Stimulated activated CD8-positive, alpha-beta memory T cell treated with anti-CD3 and anti-CD28 coated beads, Interleukin-2, amount 100 ng/mL, for 1 hour (primary cell): ENCODE measurements at places on chromosomes 11 and 22.
A peak's percentile ranks its signal among the peaks of the same experiment; 100 is the strongest.

GRCh38 chr22:26606611-26607010, 11.2 kb downstream of the CRYBB1 start:
- DNase-seq: no peak

DNA sequence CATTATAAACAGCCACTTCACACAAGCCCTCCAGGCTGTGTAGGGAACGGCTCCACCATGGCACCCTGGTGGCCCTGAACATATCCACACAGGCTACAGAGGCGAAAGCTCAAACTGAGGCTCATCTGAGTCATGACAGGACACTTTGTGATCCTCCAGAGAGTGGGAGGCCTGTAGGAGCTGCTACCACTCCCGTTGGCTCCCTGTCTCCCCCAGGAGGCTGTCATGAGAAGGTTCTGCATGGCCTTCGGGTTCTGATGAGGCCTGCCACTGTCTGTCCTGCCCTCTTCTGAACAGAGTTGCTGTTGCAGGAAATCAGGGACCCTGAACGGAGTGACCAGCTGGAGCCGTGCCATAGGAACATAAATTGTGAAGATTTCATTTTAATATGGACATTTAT, 23.8 kb upstream of the ALDH3B2 start:
- DNase-seq: no peak

DNA sequence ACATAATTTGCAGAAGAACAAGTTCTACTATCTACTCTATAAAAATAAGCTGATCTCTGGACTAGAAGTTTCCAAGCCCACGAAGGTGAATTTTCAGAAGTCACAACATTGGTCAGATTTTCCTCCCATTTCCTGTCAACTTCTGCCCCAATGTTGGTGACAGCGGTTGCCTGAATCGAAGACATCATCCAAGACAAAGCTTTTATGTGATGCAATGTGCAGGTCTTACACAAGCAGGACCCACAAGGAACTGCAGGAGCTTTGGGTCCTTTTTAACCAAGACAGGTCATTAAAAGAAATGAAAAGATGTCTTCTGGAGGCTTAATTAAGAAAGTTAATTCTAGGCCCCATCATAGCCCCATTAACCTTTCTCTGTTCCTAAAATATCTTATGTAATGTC, 125.6 kb upstream of the BLID start:
- no peak for DNase-seq

DNA sequence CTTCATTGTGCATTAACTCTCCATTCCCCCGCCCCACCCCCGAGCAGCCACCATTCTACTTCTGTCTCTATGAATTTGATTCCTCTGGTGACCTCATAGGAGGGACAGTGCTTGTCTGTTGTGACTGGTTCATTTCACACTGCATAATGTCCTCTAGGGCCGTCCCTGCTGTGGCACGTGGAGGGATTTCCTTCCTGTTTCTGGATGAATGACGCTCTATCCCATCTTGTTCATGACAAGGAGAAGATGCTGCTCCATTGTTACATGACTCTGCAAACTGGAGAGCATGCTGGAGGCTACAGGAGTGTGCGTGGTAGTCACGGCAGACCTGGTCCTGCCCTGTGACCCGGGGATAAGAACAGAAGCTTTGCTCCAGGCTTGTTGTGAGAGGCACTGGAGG, 61.3 kb downstream of the RTL6 start:
- DNase-seq: no peak

DNA sequence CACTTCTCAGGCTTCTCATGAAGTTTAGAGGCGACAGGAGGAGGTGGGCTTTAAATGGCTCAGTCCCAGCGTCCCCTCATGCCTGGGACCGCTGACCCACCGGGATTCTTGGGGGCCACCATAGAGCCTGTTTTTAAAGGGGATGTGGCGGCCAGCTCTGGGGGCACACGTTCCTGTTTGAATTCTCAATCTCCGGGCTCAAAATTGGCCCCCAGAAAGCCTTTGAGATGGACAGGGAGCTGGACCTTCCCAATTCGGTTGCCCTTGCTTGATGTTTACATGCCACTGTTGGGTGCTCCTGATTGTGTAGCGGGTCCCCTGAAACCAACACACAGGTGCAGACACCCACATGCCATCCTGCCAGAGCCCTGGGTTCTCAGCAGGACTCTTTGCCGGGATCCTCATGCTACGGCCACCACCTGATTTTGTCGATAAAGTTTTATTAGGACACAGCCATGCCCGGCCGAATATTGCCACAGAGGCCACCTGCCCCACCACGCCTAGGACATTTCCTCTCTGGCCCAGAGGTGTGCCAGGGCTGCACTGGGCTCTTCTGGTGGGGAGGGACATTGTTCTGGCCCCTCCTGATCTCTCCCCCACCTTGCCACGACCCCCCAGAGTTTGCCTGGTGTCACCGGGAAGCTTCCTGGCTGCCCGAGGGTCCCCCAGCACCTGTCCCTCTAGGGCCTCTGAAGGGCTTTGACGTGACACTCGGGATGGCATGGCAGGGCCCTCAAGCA, 71.6 kb downstream of the KCNQ1 start:
- DNase-seq: no peak

GRCh38 chr22:23579280-23579679, 810 bp downstream of the IGLL1 start:
- DNase-seq: no peak

DNA sequence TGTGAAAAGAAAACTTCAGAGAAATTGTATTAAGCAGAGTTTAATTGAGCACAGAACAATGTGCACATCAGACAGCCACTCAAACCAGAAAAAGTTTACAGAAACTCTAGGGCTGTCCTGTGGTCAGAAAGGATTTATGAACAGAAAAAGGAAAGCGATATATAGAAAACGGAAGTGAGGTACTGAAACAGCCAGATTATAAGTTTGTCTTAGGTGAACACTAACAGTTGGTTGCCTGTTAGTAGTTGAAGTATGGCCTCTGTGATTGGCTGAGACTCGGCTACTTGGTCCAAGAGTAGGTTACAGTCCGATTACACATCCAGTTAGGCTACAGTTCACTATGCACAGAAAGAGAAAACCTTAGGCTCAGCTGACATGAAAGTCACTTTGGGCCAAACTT, 1232.5 kb upstream of the RAG2 start:
- DNase-seq: no peak

DNA sequence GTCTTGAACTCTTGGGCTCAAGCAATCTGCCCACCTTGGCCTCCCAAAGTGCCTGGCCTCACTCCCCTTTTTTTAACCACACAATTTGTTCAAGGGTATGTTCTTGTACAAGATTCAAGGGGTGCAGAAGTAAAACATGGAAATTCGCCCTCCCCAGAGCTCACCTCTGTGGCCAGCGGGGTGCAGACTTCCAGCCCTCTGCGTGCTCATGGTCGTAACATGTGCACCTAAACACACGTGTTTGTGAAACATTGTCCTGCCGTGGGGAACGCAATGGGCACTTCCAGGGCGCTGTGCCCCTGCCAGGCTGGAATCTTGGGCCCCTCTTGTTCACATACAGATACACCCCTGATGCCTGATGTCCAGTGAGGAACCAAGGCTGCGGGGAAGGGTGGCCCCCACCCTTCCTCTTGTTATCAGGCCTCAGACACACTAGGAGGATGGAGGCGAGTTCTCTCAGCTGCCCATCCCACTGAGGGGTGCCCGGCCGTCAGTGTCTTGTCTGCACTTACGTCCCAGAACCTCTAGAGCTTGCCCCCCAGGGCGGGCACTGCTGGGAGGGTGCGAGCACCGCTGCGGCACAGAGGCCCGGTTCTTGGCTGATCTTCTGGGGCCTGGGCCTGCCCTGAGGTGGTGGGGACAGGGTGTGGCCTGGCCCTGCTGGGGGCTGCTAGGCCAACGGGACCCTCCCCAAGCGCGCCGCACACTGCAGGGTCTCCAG, 4.1 kb upstream of the EPS8L2 start:
- DNase-seq: no peak

- DNase-seq: no peak
Observed at GRCh38 chr11:107140983-107141382, 122.7 kb upstream of the GUCY1A2 start.

DNA sequence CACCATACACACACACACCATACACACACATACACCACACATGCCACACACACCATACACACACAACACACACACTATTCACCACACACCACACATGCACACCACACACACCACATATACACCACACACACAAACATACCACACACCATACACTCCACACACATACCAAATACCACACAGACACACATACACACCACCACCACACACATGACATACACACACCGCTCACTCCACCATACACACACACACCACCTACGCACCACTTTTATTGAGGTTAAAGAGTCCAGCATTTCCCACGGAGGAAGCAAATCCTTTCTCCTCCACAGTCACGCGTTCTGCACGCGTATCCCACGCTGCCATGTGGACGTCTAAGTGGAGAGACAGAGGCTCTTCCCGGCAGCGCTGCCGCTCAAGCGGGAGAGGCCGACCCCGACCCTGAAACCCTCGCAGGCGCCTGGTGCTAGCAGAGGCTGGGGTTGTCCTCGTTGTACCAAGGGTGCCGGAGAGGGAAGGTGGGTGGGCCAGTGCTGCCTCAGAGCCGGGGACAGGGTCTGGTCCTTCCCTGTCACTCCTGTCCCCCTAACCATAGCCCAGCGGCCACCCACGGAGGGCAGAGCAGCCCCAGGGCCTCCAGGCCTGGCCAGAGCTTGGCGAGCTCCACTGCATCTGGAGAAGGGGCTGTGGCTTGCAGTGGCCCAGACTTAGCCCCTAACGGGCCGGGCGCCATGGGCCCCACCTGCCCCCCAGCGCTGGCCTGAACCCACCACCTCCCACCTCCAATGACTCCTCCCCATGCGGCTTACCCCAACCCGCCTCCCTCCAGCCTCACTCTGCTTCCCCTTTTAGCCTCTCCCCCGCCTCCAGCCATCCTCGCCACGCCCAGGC, 1495.0 kb downstream of the BRD1 start:
- DNase-seq: no peak

GRCh38 chr22:33393432-33393831, 335.3 kb upstream of the SYN3 start:
- DNase-seq: no peak

DNA sequence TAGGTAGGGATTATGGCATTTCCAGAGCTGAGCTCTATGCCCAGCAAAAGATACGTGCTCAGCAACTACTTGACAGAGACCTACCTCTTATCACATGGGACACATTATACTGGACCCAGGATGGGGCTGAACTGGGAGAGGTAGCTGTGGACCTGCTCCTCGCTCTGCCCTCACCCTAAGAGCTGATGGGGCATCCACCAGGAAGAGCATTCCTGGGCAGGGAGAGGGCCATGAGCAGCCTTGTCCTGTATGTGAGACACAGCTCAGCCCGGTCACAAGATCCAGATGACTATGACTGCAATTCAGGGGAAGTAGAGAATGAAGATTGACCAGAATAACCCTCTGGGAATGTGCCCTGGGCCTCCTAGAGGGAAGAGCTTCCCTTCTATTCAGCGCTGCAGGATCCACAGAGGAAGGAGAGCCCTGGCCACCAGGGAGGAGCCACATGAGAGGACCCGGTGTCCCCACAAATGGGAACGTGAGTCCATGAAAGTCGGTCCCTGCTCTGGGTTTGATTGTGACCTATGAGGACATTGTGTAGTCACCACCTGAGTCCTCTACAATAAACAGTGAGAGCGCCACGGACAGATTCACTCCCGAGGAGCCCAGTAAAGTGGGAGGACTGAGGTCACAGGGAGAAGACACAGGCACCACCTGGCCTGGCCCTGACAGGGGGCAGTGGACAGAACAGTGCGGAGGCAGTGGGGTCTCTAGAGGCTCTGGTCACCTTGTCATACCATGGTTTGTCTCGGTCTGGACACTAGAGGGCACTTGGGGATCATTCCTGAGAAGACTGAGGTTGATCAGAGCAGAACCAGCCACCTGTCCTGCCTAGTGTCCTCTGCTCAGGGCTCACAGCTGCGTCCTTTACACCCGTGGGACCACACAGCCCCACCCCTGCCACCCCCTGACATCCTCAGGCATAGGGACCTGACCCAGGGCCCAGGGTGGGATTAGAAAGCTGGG, 99.5 kb downstream of the ZNF280B start:
- DNase-seq: no peak

GRCh38 chr11:132205496-132205895, 835.1 kb downstream of the NTM start:
- DNase-seq: no peak

DNA sequence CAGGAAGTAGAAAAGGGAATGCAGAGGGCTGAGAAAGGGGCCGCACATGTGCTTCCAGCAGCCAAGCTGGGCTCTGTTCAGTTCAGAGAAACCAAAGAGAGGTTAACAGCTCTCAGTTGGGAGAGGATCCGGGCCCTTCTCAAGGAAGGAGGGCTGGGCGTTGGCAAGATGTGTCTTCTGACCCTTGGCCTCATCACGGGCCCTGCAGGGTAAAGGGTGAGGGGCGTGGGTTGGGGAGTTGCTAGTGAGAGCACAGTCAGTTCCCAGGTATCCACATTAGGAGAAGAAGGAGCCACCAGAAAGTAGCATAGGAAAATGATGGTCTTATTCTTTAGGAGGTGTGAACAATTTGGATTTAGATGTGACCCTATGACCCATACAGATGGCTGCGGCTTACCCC, 73.0 kb downstream of the OSBP2 start:
- DNase-seq: no peak

GRCh38 chr22:46070803-46071450, 79.4 kb upstream of the PPARA start:
- no peak for DNase-seq

DNA sequence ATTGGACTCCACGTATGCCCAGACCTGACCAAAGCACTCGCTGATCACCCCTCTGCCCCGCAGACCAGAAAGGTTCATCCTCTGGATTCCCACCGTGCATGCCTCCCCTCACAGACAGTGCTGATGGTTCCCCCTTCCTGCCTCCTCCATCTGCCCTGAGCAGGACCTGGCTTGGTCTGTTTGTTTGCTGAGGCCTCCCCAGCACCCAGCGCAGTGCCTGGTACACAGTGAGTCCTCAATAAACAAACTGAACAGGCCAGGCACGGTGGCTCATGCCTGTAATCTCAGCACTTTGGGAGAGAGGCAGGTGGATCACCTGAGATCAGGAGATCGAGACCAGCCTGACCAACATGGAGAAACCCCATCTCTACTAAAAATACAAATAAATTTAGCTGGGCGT, 23.7 kb upstream of the RPS3 start:
- no peak for DNase-seq

DNA sequence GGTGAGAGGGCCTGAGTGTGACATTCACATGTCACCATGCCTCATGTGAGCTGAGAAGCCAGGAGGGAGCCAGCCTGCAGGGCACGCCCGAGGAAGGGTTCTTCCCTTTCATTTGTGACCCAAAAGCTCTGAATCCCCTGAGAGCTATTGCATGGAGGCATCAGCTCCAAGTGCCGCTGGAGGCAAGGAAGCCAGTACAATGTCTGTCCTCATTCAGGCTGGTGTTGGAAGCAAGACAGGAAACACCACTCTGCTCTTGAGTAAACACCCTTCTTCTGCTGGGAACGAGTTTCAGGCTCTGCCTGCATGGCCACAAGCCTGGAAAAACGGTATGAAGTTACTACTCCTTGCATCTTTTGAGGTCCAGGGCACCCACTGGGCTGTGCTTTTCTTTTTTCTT, 83.8 kb upstream of the LARGE1 start:
- no peak for DNase-seq

GRCh38 chr22:43000441-43001175, 14.3 kb downstream of the PACSIN2 start:
- no peak for DNase-seq

GRCh38 chr11:44538375-44539054, 26.9 kb upstream of the CD82 start:
- DNase-seq: peak; percentile 41

GRCh38 chr11:131411636-131412035, 41.2 kb downstream of the NTM start:
- no peak for DNase-seq
